ENCODE measurements at places on chromosomes 6 and 20.

GRCh38 chr6:139271056-139271455 lies 20.7 kb downstream of the TXLNB start:
- no peak for DNase-seq

DNA sequence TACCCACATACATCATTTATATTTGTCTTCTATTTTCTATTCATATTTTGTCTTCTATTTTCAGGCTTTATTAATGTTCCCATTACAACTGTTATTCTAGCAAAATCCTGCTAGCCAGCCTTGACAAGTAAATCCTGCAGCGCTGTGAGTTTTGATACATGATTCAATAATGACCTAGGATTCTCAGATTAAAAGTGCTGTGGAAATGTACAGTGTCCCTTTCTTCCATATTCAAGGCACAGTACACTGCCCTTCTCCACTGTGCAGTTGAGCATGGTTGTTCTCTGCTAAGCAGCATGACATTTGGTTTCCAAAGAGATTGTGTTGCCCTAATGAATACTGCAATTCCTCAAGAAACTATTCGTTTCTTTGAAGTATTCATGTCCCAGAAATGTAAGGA lies 5.8 kb upstream of the HEY2 start:
- DNase-seq: no peak

DNA sequence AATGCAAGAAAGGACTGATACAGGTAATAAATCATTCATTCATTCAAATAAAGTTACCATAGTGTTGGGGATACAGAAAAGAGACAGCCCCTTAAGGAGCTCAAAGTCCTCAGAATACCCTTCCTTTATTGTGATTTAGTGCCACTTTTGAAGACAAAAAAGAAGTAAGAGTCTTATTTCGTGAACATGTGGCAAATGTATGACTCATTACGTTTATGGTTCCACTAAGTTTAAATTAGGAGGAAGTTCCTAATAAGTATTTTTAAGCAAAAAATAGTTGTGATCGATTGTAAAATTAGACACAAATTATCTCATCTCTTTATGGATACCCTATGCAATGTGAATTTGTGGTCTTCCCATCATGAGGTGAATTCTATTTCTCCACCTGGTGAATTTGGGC lies 38.5 kb upstream of the GCLC start:
- no peak for DNase-seq

GRCh38 chr20:40156600-40157317 lies 532.3 kb downstream of the MAFB start:
- no peak for DNase-seq

GRCh38 chr6:20437639-20438038 lies 36.0 kb downstream of the E2F3 start:
- DNase-seq: no peak
